NK-92 treated with Interleukin-12 subunit alpha and Interleukin-12 subunit beta, amount 100 ng/mL, for 24 hours (cell line): ENCODE measurements at places on chromosomes 3 and 15.

DNA sequence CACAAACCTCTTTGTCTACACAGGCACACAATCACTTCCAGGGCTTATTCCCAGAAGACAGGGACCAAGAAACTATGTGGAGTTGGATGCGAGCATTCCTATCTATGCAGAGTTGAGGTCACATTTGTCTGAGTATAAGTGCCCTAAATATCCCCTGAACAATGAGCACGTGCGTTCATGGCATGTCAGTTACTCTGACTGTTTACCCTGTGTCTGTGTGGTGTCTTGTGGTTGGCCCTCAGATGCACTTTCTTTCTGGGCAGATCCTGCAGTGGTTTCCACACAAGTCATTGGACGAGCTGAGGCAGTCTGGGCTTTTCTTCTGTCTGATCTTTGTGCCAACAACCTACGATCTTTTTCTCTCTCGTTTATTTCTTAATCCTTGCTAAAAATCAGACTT is 134.5 kb downstream of the FBN1 start:
- DNase-seq, result no peak

GRCh38 chr3:49529567-49529966 is 24.7 kb upstream of the BSN start:
- DNase-seq, result no peak

DNA sequence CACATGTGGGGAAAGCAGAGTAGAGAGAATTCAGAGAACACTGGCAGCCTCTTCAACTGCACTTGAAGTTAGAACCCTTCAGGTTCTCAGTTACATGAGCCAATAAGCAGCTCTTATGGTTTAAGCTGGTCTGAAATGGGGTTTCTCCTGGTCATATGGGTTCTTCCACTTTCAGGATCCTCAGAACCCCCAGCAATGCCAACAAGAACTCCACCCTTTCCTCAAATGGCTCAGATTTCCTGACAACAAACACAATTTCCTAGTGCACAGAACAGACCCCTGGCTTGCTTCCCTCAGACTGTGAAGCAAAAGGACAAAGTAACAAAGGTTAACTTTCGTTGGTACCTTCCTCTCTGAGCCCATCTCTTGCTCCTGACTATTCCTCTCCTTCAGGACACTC is 23.9 kb upstream of the FRMD4B start:
- no peak for DNase-seq

DNA sequence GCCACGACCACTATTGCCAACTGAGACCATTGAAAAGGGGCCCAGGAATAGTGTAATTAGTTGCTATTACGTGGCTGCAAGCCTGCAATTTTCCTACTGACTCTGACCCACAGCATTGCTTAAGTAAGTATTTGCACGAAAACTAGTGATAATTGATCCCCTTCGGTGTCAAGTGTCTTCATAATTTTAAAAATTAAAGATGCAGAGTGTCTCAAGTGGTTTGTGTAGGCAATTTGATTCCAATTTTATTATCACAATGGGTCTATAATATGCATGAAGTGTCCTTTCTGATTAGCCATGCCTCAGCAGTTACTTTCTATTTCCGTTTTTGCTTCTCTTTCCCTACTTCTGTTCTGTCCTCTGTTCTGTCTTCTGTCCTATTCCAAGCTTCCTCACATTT is 259.2 kb downstream of the C3orf38 start:
- no peak for DNase-seq

DNA sequence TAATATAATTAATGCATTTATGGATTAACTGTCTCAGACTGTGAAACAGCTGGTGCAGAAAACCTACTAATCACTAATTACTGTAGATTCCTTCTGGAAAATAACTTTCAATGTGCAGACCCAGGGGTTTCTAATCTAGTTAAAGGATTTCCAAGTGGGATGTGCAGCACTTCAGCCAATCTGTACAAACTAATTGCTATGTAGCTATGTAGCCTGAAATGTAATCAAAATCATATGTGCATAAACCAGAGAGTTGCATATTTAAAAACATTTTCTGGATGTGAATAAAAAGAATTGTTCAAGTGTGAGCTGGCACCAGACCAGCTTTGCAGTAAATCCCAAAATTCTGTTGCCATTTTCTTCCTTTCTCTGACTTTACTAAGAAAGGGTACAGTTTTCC is 127.5 kb upstream of the CD96 start:
- no peak for DNase-seq

DNA sequence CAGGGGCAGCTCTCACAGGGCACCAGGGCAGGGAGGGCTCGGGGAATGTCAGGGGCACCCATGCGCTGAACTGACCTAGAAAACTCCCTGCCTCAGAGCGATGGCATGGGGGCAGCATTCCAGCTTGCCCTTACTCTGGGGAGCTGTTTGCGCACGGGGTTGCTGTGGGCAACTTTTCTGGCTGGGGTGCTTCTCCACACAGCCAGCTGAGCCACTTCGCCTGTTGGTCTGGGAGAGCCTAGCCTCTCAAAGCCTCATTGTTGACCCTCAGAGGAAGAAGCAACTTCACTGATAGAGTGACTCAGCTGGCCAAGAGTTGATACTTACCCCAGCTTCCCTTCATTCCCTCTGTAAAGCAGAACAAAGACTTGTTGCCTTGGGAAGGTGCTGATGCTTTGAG is 42.6 kb upstream of the MRPS22 start:
- no peak for DNase-seq

DNA sequence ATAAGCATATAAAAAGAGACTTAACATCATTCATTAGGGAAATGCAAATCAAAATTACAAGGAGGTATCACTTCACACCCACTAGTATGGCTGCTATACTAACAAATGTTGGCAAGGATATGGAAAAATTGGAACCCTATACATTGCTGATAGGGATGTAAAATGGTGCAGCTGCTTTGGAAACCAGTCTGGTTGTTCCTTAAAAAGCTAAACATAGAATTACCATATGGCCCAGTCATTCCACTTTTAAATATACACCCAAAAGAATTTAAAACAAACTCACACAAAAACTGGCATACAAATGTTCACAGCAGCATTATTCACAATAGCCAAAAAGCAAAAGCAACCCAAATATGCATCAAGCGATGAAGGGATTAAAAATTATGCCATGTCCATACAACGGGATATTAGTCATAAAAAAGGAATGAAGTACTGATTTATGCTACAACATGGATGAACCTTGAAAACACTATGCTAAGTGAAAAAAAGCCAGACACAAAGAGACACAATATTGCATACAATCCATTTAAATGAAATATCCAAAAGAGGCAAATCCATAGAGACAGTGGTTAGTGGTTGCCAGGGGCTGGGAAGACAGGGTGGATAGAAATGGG is 118.3 kb downstream of the OSBPL10 start:
- DNase-seq, result no peak

DNA sequence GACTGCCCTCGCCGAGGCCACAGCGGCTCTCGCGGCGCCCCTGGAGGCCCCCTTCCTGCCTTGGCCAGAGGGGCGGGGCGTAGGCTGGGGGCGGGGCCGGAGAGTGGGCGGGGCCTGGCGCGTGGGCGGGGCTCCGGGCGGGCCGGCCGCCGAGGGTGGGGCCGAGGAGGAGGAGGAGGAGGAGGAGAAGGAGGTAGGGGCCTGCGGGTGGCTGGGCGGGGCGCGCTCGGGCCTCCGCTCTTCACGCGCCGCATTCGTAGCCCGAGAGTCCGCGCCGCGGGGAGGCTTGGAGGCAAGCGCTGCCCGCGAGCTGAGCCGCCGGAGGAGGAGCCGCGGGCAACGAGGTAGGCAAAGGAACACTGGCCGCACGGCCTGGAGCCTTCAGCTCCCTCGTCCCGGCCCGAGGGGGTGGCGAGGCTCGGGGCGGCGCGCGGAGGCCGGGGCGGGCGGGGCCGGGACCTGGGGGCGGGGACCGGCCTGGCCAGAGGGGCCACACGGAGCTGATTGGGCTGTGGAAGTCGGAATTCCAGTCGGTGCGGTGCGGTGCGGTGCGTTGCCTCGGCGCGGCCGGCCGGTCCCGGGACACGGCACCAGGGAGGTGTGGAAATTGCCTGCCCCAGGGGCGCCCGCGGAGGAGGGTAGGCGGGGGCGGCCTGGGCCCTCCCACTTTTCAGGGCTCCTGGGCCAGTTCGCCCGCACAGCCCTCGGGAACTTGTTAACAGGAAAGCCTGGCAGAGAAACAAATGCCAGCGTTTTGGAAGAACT is at the start of gene PPP2R3A:
Gene PPP2R3A, plus strand, starts transcription at position 223 of the 765 bp plus-strand sequence. CDS start 35,771 bp downstream, outside the sequence.
- no peak for DNase-seq

DNA sequence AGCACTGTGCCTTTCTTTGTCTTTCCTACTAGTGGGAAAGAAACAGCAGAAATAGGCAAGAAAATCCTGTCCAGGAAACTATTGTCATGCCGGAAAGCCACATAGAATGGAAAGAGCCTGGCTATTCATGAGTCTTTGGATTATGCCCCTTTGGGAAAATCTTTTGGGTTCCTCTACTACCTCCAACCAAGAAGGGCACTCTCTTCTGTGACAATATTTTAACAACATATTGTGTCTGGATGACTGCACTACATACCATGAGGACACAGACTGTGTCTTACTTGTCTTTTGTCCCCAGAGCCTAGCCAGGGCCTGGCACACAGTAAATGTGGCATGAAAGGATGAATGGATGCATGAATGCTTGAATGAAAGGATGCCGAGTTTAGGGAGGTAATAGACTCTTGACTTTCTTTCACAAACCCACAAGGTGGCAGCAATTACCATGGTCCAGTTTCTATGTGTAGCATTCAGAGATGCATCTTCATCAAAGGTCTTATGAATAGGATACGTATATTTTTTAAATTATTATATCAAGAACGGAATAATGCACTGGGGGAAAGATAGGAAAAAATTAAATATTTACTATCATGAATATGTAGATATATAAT is 30.3 kb downstream of the ARL14 start:
- no peak for DNase-seq
